ENCODE measurements at places on chromosomes 4 and X.

DNA sequence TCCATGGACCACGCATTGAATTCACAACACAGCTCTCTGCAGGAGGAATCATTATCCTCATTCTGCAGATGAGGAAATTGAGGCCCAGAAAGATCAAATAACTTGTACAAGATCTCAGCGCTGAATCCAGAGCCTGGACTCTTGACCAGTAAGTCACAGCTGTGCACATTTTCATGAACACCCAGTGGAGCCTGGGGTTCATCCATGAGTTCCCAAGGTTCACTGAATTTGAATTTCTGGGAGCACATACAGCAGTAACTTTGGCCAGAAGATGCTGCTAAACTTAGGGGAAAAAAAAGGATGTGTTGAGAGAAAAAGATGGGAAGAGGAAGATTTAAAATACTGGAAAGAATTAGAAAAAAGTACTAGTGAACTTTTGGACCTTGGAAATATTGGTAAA lies 218.7 kb upstream of the PPARGC1A start:
- no peak for DNase-seq

DNA sequence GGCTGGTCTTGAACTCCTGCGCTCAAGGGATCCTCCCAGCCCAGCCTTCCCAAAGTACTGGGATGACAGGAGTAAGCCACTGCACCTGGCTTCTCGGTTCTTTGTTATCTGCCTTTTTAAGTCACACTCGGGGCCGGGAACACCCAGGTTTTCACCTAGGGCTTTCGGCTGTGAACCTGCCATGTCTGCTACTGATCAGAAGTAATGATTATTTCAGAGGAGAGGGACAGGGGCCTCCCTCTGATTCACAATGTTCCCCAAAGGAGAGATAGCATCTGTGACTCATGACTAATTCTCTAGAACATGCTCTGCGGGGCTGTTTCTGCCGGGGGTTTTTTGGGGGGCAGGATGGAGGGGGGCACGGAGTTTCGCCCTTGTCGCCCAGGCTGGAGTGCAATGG lies 26.9 kb downstream of the CRLF2 start:
- no peak for DNase-seq

GRCh38 chrX:39936886-39937770 lies 160.6 kb downstream of the BCOR start:
- no peak for DNase-seq

DNA sequence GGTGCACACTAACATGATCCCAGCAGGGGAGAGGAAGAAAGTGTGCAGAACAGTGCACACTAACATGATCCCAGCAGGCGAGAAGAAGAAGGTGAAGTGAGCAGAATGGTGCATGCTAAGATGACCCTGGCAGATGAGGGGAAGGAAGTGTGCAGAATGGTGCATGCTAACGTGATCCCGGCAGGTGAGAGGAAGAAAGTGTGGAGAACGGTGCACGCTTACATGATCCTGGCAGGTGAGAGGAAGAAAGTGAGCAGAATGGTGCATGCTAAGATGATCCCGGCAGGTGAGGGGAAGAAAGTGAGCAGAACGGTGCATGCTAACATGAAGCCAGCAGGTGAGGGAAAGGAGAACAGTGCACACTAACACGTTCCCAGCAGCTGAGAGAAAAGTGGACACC lies 83.7 kb downstream of the ACOX3 start:
- DNase-seq: no peak

DNA sequence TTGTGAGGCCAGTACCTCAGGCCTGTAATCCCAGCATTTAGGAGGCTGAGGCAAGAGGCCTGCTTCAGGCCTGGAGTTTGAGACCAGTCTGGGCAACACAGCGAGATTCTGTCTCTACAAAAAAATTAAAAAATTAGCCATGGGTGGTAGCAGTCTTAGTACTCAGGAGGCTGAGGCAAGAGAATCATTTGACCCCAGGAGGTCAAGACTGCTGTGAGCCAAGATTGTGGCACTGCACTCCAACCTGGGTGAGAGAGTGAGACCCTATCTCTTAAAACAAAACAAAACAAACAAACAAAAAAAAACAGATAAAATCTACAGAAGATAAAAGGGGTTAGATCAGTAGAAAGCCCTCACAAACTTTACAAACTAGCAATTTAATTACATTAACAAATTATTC lies 80.7 kb downstream of the MAB21L2 start:
- no peak for DNase-seq

DNA sequence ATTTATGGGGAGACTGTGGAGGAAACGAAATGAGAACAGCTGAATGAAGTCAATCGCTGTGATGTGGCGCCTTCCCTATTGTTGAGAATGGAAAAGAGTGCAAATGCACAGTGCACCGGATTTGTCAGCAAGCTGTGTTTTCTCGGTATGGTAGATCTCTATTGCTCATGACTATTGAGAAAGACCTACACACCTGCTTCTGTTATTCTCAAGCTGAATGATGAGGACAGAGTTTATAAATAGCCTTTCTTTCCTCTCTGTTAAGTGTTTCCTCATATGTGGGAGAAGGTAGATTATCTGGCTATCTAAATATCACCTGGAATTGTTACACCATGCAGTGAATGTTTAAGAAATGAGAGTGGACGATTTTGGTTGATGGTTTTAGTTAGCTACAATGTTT lies 650.7 kb downstream of the IL1RAPL1 start:
- DNase-seq: no peak

DNA sequence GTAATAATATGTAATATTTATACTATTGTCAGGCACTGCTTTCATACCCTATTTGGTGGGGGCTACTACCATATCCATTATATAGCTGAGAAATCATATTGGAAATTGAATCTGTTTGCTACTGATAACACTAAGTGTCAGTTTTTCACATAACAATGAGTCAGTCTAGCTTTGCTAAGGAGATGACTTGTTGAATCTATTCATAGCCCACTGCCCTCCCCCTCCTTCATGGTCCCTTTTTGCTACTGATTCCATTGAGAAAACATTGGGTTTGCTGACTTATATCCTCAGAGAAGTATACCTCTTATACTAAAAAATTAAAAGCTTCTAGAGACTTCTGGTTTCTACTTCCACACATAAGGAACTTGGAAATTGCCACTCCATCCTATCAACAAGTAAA lies 1898.4 kb downstream of the STIM2 start:
- no peak for DNase-seq

GRCh38 chrX:119935215-119935874 lies 8.2 kb downstream of the NKAP start:
- no peak for DNase-seq

DNA sequence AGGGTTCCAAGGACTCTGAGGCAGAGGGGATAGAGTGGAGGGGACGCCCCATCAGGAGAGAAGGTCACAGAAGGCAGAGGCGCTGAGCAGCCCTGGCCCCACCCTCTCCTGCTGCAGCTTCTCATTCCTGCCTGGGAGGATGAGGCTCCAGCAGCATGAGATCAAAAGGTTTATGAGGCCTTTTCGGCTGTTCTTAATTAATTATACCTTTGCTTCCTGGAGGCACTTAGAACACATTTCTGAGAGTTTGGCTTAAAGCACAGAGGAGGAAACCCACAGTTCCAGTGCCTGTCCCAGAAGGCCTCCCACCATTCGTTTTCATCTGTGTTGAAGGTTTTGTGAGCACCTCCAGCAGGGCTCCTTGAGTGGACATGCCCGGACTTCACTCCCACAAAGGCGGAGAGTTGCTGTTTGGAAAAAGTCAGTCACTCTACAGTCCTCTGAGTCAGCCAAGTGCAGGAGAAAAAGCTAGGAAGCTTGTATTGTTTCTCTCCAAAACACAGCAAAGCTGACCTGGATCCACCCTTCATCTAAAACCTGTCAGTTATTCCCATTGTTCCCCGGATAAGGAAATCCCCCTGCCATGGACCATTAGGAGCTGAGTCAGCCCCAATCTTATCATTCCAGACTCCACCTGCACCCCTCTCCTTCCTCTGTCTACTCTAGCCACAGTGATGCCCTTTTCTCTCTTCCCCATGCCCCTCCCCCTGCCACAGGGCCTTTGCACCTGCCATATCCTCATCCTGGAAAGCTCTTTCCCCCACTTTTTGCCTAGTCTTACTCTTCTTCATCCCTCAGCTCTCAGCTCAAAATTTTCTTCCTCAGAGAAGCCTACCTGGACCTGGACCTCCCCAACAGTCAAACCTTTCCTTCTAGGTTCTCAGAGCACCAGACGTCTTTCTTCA lies 276.8 kb downstream of the FBXW7 start:
- no peak for DNase-seq
